ENCODE measurements at places on chromosomes 3 and 15.

DNA sequence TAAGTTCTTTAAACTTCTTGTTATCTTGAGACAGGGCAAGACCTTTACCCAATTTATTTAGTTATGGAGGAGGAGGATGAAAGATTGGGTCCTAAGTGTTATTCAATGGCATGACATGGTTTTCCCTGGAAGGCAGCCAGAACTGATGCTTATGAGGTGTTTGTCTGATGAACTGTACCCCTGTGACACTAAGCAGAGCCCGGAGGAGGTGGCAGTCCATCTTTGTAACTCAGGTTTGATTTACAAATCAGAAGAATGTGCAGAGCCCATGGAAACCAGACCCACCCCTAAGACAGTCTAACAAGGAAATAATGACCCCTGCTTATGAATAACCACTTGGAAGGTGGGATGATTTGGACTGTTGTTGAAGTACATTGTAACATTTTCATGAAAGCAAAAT is 878.6 kb upstream of the NR2F2 start:
- no peak for DNase-seq

DNA sequence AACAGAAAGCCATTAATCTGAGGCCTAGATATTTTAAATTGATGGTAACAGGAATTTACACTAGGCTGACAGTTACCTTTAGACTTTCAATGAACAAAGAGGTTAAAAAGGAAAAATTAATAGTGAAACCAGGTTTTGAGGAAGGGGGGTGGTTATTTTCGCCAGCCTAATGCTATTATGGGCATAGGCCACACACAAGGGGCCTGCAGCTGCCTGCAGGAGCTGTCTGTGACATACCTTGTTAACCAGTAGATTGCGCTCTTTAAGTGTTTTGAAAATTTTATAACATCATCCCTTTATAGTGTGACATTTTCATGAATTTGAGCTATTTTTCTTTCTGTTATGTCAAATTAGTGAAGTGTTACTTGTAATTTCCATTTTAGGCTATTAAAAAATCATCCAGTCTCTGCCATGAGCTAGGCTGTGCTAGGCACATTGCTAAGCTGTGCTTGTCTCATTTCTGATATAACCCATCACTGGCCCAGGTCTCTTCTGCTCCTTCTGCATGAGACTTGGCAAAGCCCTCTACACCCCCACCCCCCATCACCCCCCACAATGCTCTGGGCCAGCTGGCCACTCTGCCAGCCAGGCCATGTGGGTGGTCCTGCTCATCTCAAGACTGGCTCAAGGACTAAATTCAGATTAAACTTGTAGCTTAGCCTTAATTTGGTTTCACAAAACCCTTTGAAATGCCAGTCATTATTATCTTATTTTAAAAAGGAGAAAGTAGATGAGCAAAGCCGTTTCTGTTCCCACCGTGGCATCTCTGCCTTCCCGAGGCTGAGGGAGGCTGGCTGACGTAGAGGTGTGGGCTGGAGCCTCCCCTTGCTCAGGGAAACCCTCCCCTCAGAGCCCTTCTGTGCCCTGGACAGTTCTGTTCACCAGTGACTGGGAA is 48.4 kb upstream of the SEC22A start:
- DNase-seq: no peak

DNA sequence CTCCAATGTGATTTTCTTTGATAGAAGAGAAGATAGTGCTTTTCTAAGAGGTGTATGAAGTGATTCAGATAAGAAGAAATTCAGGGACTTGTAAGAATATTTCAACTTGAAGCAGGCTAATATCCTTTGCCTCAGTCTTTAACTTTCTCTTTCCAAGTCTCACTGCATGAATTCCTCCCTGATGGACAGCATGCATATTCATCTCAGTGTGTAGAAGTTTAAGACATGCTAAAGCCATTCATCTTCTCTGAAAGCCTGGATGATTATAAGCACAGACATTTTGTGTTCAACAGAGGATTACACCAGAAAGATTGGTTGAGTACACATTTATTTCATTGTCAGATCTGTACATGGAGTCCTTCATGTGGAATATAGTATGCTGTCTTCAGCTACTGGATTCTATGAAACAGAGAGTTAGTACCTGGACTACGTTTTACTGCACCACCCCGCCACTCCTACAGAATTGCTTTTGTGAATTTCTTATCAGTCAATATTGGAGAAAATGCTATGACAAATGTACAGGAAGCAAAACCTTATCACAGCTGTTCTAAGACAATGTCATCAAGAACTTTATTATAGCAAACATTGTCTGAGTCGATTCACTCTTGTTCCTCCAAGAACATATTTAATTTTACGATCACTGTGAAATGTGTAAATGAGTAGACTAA is 1346.1 kb downstream of the OTOL1 start:
- DNase-seq: no peak

DNA sequence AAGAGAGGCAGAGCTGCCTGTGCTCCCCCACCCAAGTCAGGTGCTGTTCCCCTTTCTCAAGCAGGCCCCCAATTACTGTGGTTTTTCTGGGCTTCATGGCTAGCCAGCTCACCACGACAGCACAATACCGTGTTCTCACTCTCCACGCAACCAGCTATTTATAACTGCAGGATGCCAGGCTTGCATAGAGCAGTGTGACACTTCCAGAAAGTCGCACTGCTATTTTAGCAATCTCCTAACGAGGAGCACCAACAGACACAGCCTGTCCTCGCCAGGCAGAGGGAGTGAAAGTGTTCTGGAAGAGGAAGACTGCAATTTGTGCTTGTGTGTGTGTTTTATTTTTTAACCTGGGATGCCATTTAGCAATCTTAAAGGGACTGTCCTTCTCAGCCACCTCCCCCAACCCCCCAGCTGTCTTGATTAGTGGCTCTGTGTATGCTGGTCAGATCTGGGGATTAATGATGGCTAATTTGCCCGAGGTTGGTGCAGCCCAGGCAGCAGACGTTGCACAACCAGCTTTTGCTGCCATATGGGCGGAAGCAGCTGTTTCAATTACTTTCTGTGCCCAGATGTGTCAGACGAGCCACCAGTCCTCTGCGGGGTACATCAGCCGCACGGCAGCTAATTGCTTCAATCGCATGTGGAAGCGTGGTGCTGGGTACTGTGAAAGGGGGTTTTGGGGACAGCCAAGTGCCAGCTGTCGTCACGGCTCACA is 268.0 kb upstream of the ARRDC4 start:
- no peak for DNase-seq

DNA sequence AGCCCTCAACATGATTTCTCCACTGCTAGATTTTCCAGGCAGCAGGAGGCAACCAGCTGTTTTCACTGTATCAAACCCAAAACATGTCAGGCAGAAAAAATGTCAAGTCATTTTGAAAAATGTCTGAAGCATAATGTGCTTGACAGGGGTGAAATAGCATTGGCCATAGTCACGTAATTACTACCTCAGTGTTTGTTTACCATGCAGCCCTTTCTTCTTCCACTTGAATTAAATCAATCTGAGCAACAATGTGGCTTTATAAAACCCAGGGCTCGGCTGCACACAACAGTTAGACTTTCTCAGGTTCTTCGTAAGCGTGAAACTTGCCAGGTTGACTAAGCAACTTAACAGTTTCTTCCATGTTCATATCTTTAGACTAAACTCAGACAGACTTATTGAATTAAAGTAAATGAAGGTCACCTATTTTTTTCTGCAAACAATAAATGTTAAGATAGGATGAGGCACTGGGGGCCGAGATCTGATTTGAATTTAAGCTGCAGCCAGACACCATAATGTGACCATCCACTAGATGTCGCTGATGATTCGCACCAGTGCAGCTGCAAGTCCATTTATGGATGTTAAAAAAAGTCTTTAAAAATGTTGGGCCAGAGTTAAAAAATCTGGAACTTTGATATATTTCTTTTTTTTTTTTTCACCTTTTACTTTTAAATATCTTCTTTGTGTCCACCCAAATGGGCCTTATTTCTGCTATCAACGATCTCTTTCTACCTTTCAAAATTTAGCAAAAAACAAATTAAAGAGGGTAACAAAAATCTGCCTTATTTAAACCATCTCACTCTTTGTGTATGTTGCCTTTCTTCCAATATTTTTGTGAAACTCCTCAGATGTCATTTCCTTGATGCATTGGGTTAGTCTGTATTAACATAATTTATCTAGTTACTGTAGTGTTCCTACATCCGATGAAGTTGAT is 305.9 kb downstream of the CACNA2D3 start:
- DNase-seq: no peak

GRCh38 chr3:94336046-94336753 is 273.3 kb downstream of the NSUN3 start:
- DNase-seq: no peak

GRCh38 chr3:34851137-34851536 is 788.2 kb upstream of the ARPP21 start:
- DNase-seq: no peak

GRCh38 chr3:105085506-105085905 is 281.2 kb upstream of the ALCAM start:
- DNase-seq: no peak
